ENCODE measurements at places on chromosomes 12 and 14.

DNA sequence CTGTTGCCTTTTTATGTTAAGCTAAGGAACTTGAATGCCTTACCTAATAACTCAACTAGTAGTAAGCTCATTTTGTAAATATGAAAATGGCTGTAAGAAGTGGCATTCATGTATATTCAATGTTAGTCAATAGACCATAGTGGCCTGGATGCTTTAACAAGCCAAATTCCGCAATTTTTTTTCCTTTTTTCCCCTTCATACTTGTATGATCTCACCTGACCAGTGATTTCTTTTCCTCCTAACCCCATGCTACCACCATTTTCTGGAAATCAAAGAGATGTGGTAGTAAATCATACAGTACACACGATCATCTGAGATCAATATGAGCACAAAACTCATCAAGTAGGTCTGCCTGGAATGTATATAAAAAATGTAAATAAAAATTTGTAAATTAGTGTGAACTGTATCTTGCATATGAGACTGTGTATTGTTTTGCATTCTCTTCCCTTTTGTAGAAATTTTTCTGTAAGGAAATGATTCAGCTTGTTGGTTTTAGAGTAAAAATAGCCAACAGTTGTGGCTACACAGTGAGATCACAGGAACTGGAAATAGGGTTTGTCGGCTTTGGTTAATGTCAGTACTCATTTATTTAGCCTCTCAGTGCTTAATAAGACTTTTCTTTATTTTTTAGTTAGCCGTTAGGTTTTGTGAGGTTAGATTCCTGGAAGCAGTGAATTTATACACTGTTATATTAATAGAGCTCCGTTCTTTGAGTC lies 62.5 kb downstream of the ETNK1 start:
- peak; percentile 41 for DNase-seq

- DNase-seq, result no peak
Observed at GRCh38 chr12:45655186-45655585, 74.3 kb upstream of the ARID2 start.

- no peak for DNase-seq
Observed at GRCh38 chr12:89243771-89244170, 108.5 kb downstream of the DUSP6 start.

- DNase-seq, result no peak
Observed at GRCh38 chr14:34693228-34693939, 21.0 kb downstream of the CFL2 start.

DNA sequence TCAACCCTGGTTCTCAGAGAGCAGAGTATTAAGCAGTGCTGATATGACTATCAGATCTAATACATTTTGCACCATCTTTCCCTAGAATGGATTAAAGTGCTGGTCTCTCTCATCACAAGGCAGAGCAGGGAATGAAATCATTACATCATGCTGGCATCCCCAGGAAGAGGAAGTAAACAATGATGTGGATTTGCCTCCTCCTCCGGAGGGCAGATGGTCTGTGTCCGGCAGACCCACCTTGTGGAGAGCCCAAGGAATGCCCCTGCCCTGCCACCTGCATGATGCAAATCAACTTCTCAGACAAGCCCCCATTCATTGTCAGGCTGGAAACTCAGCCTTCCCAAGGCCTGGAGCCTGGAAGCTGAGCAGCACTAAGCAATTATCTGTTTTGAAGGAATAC lies 1149.1 kb downstream of the VRK1 start:
- no peak for DNase-seq

DNA sequence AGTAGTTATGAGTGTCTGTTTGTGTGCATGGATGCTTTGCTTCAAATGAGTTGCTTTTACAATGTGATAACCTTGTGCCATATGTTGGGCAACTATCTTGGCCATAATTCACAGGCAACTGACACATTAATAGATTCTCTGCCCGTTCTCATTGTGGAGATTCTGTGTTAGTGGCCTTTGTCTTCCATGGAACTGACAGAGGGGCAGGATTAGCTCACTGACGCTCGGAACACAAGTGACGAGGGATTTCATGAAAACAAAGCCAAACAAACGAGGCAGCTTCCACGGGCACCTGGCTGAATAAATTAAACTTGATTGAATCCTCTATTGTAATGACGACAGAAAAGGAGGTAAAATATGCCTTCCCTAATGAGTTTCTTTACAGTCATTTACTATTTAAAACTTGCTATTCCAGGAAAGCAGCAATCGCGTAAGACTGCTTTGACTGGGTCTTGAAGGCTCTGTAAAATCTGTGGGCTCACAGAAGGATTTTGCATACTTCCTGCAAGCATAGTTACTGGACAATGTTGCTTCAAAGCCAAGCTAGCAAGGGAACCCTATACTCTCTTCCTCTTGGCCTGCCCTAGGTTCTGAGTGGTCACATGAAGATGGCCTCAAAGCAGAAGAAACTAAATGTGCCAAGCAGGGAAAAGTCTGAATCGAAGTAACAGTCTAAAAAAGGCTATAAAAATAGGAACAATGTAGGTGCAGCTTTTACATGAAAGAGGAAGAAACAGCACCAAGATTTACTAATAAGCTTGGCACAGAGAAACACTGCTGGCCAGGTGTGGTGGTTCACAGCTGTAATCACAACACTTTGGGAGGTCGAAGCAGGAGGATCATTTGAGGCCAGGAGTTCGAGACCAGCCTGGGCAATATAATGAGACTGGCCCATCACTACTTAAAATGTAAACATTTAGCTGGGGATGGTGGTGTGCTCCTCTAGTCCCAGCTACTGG lies 28.1 kb upstream of the SINHCAF start:
- no peak for DNase-seq

GRCh38 chr12:82870771-82871377 lies 184.2 kb downstream of the TMTC2 start:
- no peak for DNase-seq

GRCh38 chr12:56141946-56142784 lies 10.2 kb upstream of the MYL6B start:
- no peak for DNase-seq

GRCh38 chr14:105059035-105059924 lies 6.0 kb downstream of the GPR132 start:
- DNase-seq, result no peak

DNA sequence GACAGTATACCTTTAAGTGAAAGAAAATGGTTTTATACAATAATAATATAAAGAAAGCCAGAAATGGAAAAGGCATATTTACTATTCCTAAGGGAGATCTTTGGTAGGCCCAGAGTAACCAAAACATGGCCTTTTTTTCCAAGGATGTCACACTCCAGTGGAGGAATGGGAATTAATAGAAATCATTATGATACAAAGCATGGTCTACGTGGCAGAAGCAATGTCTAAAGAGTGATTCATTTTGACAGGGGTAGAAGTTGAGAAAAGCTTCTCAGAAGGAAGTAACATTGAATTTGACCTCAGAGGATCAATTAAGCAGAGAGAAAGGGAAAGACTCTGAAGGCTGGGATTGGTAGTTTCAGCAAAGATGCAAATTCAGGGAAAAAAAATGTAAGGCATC lies 208.6 kb downstream of the BTG1 start:
- no peak for DNase-seq

DNA sequence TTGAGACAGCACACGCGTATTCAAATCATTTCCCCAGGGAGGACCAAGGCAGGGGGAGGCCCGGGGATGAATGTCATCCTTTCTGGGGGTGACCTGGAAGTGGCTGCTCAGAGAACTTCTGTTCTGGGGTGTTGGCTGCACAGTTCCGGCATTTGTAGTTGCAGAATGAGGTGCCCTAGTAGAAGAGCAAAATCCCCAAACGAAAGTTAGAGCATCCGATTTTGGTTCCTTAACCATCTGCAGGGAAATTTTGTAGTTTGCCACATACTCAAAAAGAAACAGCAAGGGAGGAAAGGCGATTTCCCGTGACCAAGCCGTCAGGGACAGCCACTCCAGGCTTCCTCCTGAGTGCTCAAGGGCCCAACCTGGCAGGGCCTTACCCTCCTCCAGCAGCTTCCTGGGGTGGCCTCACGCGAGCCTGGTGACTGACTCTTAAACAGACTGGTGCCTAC lies 13.0 kb upstream of the TRAF3 start:
- DNase-seq, result no peak

DNA sequence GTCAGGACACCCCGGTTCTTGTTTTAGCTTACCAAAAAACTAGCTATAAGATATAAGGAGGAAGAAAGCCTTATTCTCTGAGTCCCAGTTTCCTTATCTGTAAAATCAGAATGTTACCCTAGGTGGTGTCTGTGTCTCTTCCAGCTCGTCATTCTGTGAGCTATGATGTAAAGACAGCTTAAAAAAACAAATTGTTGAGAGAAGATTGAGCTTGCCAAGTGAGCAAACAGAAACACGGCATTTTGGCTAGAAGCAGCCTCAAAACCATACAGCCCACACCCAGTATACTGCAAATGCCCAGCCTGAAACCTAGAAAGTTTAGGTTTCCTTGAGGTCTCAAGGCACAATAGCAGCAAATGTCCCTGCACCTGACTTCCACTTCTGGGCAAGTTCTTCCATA lies 151.4 kb downstream of the SSPN start:
- DNase-seq, result no peak

DNA sequence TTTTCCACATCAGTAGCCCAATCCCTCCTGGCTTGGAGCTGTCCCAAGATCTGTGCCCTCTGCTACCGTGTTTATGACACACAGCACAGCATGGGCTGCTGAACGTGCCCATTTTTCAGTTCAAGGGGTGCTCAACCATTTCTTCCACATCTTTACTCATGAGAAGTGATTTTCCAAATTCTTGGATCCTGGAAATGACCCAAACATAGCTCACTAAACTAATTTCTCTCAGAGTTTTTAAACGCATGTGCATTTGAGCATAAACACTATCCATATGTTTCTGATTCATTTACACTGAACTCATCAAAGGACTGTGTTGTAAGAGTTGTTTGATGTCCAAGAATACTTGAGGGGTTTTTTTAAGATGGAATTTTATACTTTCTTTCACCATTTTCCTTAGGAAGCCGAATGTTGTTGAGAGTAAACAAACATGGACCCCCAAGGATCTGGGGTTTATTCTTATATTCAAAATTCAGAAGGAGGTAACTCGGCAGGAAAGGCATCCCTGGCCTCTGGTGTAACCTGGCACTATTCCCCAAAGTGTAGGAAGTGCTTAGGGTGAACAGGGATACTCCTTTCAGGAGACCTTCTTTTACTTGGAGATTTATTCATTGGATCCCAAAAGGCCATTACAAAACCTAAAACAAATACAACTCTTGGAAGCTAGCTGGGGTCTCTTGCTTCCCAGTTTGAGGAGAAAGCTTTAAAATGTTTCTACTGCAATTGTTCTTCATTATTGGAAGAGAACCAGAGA lies 215.0 kb downstream of the BMP4 start:
- no peak for DNase-seq

- DNase-seq, result no peak
Observed at GRCh38 chr12:3988519-3989217, 115.5 kb upstream of the PARP11 start.

DNA sequence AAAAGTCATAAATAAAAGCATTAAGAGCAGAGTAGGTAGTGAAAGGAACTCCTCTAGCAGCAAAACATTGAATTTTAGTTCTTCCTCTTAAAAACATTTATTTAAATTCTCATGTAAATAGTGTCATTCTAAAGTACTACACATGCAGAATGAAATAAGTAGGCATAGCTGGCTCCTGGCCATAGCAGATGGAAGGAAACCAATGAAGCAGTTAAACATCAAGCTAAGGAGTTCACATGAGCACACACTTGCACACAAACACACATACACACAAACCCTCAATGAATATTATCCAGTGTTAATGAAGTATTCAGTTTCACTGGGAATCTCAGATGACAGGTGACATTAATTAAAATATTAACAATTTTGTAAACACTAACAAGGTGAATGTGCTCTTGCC lies 69.3 kb downstream of the SLC35F4 start:
- no peak for DNase-seq

DNA sequence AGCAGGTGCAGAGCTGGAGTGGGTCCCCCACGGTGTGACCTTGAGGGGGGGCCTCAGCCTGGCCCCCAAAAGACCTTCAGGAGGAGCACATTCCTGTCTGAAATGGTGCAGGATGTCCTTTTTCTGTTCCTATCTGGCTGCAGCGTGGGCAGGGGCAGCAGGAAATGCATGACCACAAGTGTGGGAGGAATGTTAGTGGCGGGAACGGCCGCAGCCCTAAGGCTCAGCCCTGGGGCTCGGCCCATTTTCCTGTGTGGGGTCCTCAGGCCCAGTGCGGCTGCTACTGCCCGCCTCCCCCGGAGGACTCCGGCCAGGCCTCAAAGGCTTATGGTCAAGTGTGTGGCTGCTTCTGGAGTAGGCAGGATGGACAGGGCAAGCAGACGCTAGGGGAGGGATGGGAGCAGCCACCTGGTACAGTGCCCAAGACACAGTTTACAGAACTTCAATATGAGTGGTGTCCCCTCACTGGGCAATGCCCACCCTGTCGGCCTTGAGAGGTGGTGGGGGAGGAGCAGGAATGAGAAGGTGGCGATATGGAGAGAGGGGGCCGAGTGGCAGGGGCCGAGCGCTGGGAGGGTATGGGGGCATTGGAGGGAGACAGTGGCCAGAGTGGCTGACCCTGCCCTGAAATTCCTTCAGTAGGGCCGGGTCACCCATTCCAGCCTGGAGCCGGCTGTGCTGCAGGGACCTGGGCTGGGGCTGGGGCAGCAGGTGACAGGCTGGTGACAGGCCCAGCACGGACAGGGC lies 137.4 kb downstream of the CALM1 start:
- no peak for DNase-seq

- DNase-seq, result no peak
Observed at GRCh38 chr12:107439026-107439738, 246.4 kb upstream of the PWP1 start.

DNA sequence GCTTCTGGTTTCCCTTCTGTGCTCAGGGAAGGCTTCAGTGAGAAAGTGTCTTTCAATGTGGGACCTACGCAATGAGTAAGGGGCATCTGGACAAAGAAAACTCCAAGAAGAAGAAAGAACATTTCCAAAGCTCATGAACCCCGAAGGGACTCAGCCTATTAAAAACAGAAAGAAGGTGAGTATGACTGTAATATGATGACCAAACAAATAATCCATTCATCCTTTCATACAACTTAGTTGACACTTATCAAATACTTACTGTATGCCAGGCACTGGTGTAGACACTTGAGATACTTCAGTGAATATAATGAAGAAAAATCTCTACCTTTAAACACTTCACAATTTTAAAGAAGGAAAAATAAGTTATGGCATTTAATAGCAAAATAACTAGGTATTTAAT lies 1054.2 kb upstream of the FOXG1 start:
- no peak for DNase-seq

DNA sequence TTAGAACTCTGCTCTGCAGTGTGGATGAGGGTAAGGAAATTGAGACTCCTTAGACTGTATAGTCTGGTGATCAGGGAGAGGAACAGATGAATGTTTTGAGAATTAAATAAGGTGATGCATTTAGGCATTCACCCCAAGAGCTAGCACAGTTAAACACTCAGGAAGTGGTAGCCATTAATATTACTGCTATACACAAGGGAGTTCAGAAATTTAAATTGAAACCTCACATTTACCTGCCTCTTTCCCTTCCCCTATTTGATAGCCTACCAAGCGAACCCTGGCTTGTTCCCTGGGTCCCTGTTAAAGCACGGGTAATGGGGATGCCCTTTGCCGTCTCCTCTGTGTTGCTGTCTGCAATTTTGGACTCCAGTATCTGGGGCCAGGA lies 18.2 kb downstream of the WNT5B start:
- no peak for DNase-seq
